ENCODE measurements at places on chromosomes 16 and 17. TPM values are rescaled to one million over a fixed set of nuclear protein-coding genes. Genes with fewer than 3 reads are reported as not detected.

GRCh38 chr16:2774161-2774891 is 2.8 kb downstream of the ELOB start:
- no peak for DNase-seq

GRCh38 chr16:60755907-60756306 is 1280.3 kb downstream of the CDH8 start:
- no peak for DNase-seq

DNA sequence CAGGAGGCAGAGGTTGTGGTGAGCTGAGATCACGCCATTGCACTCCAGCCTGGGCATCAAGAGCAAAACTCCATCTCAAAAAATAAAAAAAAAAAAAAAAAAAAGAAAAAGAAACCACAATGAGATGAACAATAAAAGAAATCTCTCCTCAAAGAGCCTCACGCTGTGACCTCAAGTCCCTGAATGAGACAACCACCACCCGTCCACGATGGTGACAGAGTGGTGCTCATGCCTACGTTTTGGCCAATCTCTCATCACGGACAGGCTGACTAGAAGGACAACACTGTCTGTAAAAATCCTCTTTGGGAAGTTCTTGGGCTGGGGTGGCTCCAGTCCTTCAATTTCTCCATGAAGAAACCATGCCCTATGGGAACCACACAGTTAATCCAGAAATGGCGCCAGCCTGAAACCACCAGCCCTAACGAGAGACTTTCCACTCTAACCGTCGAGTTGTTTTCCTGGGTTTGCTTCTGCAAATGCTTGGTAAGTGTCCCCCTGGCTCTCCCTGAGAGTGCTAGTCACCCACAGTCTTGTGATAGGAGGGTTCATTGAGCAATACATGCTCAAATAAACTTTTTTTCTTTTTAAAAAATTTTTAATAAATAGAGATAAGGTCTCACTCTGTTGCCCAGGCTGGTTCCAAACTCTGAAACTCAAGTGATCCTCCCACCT is 15.0 kb upstream of the PRSS27 start:
- DNase-seq = no peak

GRCh38 chr16:81401035-81401950 is 43.3 kb upstream of the CMIP start:
- DNase-seq = peak; percentile 87

DNA sequence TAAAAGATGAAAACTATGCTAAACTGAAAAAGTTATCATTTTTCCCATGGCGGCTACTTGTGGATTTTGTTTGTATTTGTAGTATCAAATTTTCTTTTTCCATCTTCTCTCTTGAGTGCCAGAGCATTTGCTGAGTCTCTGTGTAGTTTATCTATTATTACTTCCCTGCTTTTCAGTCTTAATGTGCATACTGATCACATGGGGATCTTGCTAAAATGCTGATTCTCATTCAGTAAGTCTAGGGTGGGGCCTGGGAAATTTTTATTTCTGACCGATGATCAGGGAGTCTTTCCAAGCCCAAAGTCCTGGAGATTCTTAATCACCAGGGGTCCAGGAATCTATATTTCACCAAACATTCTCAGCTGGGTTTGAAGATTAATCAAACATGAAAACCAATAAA is 189.0 kb upstream of the GOT2 start:
- DNase-seq = no peak

GRCh38 chr16:62170642-62171041 is 134.4 kb upstream of the CDH8 start:
- no peak for DNase-seq

DNA sequence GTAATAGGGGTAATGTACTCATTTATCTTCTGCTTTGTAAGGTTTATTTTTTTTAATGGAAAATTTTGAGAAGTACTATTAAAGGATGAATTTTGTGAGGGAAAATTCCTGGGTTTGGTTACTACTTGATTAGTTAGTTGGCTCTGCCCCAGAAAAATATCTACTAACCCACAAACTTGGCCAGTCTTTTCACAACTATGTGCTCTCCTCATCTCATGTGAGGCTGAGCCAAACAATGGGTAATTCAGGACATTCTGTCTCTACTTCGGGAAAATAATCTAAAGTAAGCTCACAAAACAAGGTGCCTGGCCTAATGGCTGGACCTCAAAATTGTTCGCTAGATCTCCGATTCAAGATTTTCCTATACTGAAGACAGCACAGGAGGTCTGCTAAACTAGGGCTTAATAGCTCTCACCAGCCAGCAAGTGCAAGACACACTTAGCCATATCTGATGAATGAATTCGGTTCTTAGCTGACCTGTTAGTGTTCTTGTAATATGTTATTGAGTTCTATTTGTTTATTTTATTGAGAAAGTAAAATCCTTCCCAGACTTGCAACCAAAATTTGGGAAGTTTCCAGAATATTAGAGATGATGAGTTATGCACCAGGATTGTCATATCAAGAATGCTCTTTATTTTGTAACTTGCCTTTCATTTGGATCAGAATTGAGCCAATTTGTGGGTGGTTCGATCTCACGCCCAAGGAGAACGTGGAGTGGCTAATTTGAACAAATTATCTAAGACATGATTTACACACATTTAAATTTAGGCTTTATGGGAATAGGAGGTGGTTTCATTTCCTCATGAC is 5.7 kb downstream of the KCNJ16 start:
- DNase-seq = peak; percentile 79

GRCh38 chr16:82405736-82406135 is 221.0 kb upstream of the CDH13 start:
- no peak for DNase-seq

DNA sequence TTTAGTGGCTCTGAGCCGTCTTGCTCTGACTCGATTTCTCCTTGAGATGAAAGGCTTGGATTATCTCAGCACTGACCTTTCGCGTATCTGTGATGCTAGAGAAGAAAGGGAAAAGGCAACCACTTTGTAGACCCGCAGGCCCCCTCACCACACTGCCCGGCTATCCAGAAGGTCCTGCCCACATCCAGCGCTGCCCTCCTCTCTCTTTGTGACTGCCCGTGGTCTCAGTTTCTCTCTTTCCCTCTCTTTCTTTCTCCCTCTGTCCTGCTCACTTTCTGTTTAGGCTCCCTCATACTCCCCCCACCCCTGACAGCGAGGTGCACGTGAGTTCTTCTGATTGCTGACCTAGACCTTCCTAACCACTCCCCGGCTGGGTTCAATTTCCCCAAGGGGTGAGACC is 12.8 kb upstream of the TBX21 start:
- DNase-seq = no peak

DNA sequence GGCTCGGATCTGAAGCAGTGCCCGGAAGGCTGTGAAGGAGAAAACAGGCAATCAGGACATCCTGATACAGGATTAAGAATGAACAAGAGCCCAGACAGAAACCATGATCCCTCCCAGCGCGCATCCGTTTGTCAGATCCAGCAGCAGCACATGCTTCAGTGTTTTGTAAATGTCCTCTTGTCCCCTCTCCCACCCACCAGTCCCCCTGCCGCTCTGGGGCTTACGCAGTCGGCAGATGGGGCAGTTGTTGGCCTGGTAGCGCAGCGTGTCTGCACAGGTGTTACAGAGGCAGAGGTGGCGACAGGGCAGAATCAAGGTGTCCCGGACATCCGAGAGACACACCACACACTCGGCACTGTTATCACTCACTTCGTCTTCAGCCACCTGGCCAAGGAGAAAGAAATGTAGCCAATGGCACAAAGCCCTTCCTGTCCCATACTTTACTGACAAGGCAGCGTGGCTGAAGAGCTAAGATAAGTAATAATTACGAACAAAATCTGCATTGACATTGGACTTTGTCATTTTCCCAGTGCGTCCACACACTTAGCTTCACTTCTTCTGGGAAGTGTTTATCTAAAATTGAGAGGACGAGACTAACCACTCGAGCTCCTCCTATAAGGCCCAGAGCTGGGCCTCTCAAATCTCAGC is 20.7 kb upstream of the FOXJ1 start:
- DNase-seq = no peak

GRCh38 chr16:7397901-7398300 is 65.3 kb downstream of the RBFOX1 start:
- DNase-seq = peak; percentile 5

- DNase-seq = peak; percentile 12
Observed at GRCh38 chr16:11168386-11169051, 87.5 kb downstream of the SOCS1 start.

DNA sequence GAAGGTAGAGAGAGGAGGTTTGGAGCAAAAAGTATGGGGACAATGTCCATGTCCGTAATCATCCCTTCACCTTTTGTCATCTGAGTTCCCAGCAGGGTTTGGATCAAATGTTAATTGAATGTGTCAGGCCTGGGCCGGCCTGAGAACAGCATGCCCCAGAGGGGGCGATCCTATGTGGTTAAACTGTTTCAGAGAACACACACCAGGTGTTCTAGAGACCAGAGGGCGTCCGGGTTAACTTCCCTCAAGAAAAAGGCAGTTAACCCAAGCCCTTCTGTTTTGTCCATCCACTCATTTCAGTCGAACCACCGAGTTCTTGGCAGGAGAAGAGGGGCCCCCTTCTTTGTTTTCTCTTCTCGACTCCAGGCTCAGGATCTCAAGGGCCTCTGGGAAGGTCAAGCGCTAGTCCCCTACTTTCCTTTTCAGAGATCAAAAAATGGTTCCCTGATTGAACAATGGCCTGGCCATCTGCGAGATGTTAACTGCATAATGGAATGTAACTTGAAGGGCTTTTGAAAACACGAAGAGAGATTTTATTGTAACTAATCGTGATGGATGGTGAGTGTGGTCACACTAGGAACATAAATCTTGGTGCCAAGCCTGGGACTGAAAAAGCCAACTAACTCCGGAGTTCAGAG is 142.5 kb downstream of the IRX3 start:
- no peak for DNase-seq

GRCh38 chr17:31003225-31003866 is 32.5 kb downstream of the RNF135 start:
- DNase-seq = no peak

DNA sequence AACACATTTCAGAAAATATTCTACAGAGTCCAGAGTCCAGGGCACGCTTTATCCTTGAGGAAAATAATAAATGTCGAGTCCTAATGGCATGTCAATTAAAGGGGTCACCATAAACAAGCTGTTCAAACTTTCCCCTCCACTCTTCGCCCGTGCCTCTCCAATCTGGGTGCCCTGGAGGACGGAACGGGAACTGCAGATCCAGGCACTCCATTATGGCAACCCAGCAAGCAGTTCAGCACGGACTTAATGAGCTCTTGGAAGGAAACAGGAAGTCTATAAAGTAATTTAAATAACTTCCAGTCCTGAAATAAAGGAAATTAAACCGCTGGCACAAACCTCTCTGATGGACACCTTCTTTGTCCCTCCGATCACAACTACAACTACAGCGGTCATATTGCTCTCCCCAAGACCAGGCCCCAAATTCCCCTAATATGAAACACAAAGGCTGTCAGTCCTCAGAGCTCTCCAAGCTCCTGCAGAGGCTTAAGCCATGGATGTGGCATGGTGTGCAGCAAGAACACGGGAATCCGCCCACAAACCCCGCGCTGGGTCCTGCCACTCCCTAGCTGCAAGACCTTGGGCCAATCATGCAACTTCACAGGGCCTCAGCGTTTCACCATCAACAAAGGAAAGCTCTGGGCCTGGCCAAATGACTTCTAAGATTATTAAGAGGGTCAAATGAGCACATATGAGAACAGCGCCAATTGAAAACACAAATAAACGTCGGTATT is 52.6 kb downstream of the ZFHX3 start:
- no peak for DNase-seq

GRCh38 chr17:32160526-32160925 is 18.2 kb downstream of the RHOT1 start:
- no peak for DNase-seq

DNA sequence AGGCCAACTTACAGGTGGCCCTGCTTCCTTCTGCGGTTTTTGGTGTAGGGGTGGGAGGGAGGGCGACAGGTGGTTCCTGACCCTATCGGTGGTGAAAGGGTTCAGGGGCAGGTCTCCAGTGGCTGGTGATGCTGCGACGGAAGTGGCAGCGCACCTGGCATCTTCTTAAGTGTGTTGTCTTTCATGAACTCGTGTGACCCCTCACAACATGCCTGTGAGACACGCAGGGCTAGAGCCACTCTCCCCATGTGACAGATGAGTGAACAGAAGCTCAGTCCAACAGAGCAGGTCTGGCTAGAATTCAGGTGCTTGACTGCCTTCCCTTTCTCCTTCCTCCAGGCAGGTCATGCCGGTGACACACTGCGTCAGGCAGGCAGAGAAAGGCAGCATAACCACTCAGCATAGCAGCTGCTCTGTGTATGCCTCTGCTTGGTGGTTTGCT is 8.0 kb downstream of the TNFAIP1 start:
- DNase-seq = no peak

- no peak for DNase-seq
Observed at GRCh38 chr17:9907883-9908648, 3.0 kb upstream of the RCVRN start.

RAB26 gene
- total RNA-seq = not detected

KRT12 gene
- not detected for total RNA-seq

Data from GM23248 (cell line).